ENCODE measurements at places on chromosomes 2 and 18.

DNA sequence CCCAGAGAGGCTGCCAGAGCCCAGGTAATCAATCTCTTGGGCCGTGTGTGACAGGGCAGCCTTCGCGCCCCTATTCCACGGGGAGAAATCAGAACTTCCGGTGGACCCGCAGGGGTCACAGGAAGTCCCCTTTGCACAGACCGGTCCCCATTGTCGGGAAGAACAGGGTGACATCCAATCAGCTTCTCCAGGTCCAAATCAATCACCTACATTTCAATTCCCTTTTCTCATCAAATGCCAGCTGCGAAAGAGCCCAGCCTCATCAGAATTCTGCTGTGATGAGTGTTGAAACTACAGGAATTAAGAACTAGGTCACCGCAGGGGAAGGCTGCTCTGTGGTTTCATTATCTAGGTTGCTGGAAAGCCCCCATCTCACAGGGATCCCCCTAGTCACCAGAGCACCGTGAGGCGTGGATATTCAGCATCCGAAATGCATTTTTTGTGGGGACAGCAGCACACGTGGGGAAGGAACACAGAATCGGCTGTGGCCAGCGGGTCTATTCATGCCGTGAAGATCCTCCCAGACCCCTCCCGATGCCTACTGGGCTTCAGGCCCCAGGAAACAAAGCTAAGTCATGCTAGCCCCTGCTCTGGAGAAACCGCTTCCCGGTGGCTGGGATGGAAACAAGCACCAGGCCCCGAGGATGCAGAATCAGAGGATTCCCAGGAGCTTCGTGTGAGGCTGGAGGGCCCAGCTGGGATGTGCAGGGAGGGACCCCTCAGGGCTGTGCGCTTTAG lies 193.7 kb upstream of the ID2 start:
- peak; percentile 49 for DNase-seq

DNA sequence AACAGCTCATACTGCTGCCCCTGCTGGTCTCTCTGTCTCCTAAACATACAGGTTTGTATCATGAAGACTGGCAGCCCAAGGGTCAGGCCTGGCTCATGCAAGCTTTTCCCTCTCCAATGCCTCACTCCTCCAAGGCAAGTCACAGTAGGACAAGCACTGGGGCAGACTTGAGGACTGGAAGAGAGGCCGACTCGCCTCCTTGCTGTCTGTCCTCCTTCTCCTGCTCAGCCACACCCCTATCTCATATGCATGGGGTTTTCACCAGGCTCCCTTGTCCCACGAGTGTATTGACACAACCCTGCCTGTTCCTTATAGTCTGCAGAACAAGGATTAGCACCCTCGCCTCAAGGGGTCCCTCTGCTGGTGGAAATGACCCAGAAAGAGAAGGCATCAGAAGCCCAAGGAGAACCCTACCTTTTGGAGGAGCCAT lies 223.7 kb downstream of the SOX11 start:
- DNase-seq, result no peak

- no peak for DNase-seq
Observed at GRCh38 chr18:68779169-68779568, 18.7 kb upstream of the CCDC102B start.

DNA sequence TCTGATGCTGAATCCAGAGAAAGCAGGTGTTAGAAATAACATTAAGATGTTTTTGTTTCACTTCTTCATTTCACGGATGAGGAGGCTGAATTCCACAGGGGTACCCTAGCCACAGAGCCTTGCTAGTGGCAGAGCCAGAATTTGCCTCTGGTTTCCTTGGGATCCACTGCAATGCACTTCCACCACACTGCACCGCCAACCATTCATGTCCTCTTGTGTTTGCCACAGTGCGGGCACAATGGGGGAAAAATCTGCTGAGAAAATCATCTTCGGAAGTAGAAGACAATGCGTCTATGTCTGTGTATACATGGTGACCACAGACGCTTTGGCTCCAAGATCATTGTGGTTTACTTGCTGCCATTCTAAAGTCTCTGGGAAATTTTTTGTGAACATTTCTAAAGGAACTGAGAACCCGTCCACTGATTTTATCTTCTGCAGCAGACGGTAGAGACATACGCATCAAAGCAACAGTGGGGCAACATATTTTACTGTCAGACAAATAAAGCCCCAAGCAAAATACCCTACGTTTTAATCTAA lies 14.9 kb downstream of the ICOS start:
- no peak for DNase-seq

- DNase-seq, result no peak
Observed at GRCh38 chr2:126970583-126970982, 71.9 kb downstream of the TEX51 start.

GRCh38 chr18:45069546-45069945 lies 388.9 kb downstream of the SETBP1 start:
- no peak for DNase-seq

DNA sequence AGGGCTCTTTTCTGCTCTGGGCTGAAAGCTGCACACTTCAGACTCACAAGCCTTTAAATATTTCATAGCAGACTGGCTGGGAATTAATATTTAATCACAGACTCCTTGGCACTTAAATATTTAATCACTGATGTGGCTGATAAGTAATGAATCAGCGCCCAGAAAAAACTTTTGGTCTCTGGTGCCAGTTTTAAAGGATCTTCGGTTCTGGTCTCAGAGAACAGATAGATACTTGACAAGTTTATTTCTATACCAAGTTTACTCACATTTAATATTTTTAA lies 201.2 kb downstream of the MYCN start:
- no peak for DNase-seq

DNA sequence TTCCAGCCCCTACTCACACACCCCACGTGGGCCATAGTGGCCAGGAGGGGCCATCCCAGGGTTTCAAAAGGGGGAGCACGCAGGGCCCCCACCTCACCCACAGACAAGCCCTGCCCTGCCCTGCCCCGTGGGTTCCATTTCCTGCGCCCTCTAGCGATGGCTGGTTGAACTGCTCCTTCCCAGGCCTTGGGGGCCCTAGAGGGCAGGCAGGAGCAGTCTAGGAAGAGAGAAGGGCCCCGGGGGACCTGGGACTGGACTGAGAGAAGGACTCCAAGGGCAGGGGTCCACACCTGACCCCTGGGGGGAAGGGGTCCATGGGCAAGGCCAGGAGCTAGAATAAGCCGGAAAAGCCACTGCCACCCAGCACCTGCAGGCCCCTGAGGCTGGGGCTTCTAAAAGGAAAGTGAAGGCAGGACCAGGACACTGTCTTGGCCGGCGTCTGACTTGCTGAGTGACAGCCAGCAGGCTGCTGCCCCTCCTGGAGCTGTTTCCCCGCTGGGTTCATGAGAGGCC lies 10.1 kb downstream of the CYP26B1 start:
- peak; percentile 51 for DNase-seq

- no peak for DNase-seq
Observed at GRCh38 chr2:239034561-239035341, 186.9 kb downstream of the TWIST2 start.

- no peak for DNase-seq
Observed at GRCh38 chr18:62678847-62679485, 36.4 kb upstream of the PHLPP1 start.

GRCh38 chr2:239555571-239555905 lies 154.7 kb upstream of the HDAC4 start:
- no peak for DNase-seq

DNA sequence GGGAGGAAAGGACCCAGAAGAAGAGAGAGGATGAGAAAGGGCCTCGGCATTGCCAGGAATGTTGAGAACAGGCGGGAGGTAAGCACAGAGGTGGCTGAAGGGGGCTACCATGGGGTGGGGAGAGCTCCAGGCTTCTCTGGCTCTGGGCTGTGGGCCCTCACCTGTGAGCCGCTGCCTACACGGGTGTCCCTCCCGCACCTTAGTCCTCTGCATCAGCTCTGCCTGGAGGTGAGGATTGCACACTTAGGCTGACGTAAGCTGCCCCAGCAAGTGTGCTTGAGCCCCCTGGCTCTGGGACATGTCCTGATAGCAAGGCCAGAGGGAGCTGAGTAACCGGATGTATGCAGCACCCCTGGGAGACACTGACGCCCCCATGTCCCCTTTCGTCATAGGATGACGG lies 33.9 kb downstream of the TMEM18 start:
- no peak for DNase-seq

- no peak for DNase-seq
Observed at GRCh38 chr2:75564713-75565359, 4.1 kb upstream of the EVA1A start.

- no peak for DNase-seq
Observed at GRCh38 chr2:37090019-37090477, 5.7 kb downstream of the GPATCH11 start.

DNA sequence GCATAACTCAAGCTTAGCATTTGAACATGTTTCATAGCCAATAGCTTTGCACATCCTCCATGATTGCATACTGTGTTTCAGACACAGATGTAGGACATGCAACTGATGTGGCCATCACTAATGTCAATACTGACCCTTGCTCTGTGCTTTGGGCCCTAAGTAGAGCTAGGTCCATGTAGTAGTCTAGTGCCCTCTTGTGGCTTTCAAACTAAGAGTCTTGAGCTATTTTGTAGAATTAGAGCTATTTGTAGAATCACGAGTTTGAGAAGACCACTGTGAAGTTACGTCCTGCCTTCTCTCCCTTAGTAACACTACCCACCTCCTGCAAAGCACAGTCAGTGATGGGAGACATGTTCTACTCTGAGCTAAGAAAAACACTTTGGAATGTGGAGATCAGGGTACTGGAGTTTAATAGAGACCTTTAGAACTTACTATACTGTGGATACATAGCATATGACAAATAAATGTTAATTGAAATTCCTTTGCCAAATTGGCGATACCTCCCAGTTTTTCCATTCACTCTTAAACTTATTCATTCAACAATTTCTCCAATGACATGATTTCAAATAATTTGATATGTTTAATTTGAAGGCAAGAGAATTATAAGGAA lies 306.5 kb upstream of the TNP1 start:
- DNase-seq, result no peak

DNA sequence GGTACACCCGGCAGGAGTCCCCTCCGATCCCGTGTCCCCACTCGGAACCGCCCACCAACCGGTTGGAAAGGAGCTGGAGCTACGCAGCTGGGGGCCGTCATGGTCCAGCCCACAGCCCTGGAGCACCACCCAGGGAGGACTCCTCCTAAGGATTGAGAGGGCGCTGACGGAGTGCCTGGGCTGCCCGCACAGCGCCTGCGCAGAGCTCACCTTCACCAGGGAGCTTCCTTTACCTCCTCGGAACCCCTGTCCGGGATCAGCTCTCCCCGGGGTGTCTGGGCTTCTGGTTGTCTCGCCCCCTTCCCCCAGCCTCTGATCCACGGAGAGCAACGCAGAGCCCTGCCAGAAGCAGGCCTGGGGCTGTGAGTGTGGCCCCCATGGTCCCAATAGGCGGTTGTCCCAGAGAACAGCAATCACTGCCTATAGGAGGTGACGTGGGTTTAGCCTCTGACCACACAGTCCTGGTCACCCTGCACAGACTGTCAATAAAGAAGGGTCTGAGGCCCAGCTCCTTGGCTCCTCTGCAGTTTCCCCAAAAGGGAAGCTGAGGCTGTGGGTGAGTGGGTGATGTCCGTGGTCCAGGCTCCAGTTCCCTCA lies 14.6 kb downstream of the ALPG start:
- DNase-seq, result no peak

DNA sequence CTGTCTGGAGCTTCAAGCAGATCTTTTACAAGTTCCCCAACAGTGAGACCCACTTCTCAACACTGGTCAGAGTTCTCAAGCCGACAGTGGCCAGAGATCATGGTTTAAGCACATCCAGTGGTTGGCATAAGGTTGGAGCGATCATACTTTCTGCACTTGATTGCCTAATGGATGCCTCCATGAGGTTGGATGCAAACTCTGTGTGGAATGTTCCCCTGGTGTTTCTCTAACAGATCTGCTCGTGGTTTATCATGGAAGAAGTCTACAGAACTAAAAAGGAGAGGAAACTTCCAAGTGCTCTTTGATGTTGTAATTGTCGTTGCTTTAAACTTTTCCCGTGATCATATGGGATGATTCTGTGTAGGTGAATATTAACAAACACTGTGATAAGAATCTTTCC lies 60.7 kb downstream of the SH3RF3 start:
- DNase-seq, result no peak

GRCh38 chr2:101420623-101421022 lies 33.3 kb upstream of the CREG2 start:
- DNase-seq, result no peak

- no peak for DNase-seq
Observed at GRCh38 chr2:100208141-100208770, 65.9 kb upstream of the AFF3 start.

DNA sequence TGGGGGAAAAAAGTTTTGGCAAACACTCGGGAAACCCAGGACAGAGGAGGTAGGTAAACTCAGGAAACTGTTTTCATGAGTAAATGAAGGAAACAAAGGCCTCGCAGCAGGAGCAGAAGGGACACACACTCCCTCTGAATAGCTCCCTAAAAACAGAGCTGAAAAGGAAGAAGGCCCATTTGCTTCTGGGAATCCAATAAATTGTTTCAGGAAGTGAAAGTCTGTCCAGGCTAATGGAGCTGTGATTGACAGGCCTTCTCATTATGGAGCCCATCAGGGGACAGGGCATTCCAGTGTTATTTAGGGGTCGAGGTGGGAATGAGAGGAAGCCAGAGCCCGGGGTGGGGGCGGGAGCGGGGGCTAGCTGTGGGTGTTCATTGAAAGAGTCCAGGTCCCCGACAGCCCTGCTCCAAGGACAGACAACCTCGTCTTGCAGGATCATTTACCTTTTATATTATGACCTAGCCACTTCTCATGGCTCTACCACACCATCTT lies 81.2 kb downstream of the GBX2 start:
- DNase-seq, result no peak

- DNase-seq, result no peak
Observed at GRCh38 chr18:25350489-25351251, 1.3 kb downstream of the ZNF521 start.

- no peak for DNase-seq
Observed at GRCh38 chr2:174600349-174600748, 2.7 kb upstream of the WIPF1 start.

DNA sequence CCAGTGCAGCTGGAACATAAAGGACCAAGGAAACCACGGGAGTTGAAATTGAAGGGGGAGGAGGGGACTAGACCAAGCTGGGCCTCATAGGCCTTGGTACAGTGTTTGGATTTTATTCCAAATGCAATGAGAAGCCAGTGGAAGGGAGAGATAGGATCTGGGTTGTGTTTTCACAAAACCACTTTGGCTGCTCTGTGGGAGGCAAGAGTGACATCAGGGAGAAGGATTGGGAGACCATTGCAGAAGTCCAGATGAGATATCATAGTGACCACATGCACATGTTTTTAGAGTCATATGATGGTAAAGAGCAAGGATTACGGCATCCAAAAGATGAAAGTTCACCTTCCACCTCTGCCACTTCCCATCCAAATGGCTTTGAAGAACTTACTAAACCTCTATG lies 210.2 kb downstream of the PAX3 start:
- DNase-seq, result no peak

- peak; percentile 6 for DNase-seq
Observed at GRCh38 chr2:119338826-119339561, 27.6 kb downstream of the C2orf76 start.
